ENCODE measurements at places on chromosomes 1 and 21.

DNA sequence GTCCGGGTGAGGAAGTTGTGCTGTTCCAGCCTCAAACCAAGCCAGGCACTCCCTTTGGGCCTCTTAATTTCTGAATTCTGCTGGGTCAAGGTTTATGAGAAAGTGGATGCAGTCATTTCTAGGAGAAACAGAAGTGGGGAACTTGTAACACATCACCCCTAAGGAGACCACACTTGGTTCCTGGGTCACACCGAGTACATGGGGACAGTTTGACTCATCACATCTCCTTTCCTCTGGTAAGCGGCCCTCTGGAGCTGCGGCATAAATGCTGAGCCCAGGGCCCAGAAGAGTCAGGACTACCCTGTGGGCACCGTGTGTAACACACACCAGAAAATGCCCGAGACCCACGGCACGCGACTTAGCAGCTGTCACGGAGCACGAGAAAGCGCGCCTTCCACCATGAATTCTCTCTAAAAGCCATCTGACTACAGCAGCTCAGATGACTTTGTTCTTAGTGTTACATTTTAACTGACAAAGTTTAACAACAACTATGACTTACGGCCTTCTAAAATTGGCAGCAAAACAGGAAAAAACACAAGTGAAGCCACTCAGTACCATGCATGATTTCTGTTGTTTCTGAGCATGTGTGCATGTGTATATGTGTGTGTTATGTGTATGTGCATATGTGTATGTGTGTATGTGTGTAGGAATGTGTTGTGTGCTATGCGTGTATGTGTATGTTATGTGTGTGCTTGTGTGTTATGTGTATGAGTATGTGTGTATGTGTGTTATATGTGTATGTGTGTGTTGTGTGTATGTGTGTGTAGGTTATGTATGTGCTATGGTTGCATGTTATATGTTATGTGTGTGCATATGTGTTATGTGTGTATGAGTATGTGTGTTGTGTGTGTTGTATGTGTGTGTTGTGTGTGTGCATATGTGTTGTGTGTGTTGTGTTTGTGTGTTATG lies 50.8 kb downstream of the TOMM20 start:
- no peak for DNase-seq

DNA sequence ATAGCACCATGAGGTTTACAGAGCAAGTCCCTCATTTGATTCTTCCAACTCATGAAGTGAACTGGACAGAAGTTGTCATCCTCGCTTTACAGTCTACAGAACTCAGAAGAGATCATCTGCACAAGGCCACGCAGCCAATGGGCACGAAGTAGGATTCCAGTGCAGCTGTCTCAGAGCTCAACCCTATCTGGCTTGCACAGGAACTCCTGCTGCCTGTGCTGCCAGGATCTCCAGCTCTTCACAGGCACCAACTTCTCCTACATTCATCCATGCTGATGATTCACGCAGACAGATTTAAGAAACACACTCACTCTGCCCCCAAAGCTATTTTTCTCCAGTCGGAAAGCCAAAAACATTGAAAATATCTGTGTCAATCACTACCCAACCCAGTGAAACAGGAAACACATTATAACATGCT lies 157.0 kb downstream of the RERE start:
- DNase-seq = no peak

- DNase-seq = no peak
Measured at GRCh38 chr1:76892675-76893074, 25.4 kb downstream of the ST6GALNAC5 start.

DNA sequence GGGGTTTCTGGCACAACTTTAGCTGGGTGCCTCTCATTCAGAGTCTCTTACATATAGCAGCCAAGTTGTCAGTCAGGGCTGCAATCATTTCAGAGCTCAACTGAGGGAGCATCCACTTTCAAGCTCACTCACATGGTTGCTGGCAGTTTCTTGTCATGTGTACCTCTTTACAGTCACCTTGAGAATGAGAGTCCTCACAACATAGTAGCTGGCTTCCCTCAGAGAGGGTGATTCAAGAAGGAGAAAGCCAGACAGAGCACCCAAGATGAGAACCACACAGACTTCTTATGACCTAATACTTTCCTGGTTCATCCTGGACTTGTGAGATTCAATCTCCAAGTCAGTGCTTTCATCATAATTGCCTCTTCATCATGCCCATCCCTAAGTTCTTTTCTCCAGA lies 57.2 kb downstream of the DPT start:
- no peak for DNase-seq

DNA sequence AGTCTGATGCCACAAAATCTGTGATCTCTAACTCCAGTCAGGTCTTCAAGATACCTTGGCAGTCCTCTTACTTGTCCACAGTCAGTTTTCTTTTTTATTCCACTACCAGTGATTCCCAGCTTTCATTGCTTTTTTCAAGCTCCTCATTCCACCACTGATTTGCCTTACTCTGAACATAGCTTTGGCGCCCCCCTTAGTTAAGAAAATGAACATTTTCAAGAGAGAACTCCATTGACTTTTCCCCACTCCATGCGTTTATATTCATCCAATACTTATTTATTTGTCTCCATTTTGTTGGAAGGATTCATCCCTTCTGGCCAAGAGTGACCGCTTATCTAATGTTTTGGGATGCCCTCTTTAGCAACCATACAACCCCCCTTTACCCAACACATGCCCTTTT lies 33.9 kb upstream of the IPO9 start:
- no peak for DNase-seq

GRCh38 chr1:182565537-182565936 lies 23.5 kb downstream of the RNASEL start:
- DNase-seq = no peak

DNA sequence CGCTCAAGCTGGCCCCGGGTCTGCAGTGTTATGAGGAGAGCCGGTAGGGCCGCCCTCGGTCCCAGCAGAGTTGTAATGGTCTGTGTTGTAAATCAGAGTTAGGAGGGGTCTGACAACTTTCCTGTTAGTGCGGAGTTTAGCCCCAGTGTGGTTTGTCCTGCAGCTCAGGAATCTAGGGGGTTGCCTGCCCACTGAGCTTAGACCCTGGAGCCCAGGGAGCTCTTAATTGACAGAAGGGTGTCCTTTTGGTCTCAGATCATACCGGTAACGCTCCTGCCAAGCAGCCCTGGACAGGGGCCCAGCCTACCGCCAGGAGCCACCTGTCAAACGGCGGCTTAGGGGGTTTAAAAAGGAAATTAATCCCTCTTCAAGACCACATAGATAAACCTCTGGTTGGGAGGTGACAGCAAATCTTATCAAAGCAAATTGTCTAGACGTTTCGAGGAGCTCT lies 164.4 kb downstream of the DYRK1A start:
- no peak for DNase-seq

DNA sequence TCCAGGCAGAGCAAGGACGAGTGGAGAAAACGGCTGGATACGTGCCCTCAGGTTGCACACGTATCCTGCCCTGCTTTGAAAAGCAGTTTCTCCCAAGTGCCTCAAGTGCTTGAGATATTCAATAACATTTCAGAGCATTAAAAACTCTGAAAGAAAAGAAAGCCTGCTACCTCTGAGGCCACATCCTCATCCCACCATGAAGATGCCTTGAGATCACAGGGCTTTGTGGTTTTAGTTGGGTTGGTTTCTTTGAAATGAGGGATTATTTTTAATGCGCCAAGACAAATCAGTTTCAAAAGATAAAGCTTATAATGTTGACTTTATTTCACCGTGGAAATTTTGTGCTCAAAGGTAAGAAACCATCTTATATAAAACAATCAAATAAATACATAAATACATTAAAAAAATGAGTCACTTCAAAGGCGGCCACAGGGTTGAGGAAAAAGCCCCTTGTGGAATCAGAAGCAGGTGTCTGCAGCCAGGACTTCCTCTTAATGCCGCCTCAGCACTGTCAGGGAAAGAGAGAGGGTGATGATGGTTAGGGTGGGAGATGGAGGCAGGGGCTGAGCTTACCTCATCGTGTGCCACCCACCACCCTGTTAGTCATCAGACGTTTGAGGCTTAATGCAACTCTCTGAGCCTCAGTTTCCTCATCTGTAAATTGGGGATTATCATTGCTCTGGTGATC lies 1.4 kb downstream of the NPPB start:
- DNase-seq = no peak

GRCh38 chr1:167219194-167219593 lies 1.5 kb upstream of the POU2F1 start:
- no peak for DNase-seq

GRCh38 chr1:19828546-19828945 lies 13.5 kb upstream of the RNF186 start:
- no peak for DNase-seq

DNA sequence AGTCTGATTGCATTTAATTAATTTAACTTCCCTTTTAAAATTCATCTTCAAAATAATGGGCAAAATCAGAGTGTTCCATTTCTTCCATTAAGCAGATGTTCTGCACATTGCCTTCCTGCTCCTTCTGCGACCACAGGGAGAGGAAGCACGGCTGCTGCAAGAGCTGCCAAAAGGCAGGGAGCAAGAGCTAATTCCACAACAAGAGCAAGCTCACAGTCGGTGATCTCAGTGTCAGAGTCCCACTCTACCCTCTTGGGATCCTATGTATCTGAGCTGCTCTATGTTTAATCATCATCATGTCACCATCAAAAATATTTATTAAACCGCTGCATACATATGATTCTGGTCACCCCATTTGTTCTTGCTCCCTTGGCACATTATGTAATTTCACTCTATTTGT lies 255.3 kb upstream of the CAMK1G start:
- DNase-seq = no peak

- DNase-seq = no peak
Measured at GRCh38 chr21:44686843-44687561, 5.0 kb upstream of the KRTAP12-1 start.

- DNase-seq = no peak
Measured at GRCh38 chr21:36092681-36093080, 22.9 kb downstream of the CBR1 start.

DNA sequence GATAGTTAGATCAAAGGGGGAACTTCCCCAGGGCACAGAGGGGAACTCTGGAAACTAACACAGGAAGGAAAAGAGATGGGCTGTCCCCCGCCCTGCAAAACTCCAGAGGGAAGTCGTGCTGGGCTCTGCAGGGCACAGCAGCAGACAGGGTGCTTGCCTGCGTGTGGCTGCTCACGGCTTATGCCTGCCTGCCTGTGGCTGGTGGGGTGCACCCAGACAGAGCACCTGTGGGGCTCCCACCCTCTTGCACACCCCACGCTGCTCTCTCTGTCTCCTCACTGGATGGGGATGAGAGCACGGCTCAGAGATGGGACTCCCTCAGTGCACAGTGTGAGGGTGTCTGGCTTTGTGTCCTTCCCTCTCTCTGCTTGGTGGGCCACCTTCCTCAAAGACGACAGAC lies 13.5 kb upstream of the ETV3L start:
- no peak for DNase-seq

DNA sequence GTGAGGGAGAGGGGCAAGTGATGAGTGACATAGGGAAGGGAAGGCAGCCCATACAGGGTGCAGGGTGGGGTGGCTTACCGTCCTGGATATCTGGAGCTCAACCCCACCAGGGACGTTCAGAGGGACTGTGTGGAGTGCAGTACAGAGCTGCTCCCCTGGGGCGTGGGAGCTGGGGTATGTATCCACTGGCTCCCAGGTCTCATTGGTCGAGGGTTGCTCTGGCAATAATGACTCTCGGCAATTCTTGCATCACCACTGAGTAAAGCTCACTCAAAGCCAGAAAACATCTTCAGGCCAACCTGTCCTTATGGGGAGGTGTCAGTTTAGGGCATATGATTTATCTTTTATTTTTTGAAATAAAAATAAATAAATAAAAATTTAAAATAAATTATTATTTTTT lies 43.2 kb upstream of the RUNX3 start:
- DNase-seq = no peak

DNA sequence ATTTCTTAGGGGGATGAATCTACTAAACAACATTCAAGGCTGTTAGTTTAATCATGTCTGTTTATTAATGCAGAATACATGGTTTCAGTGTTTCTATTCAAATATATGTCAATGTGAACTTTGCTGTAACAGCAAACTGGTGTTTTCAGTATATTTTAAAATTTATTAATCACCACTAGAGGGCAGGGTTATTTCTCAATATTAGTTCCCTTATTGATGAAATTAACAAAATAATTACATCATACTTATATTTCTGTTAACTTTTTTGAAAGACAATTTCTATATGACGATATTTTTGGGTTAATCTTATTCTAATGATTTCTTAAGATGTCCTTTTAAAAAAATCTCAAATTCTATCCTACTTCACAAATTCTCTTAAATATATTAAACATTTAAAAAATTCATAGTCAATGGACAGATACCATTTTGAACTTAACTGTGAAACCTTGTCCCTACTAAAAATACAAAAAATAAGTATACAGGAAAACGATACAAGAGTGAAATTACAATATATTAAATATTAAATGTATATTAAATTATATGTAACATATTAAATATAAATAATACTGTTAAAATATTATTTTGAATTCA lies 1034.1 kb upstream of the PRMT6 start:
- no peak for DNase-seq

- no peak for DNase-seq
Measured at GRCh38 chr21:45865106-45865835, 116.3 kb upstream of the COL6A1 start.

DNA sequence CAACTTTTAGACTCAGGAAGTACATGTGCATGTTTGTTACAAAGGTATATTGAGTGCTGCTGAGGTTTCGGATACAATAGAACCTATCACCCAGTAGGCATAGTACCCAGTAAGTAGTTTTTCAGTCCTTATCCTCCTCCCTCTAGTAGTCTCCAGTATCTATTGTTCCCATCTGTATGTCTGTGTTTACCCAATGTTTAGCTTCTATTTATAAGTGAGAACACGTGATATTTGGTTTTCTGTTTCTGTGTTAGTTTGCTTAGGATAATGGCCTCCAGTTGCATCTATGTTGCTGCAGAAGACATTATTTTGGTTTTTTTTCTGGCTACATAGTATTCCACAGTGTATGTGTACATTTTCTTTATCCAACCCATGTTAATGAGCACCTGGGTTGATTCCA lies 47.2 kb upstream of the TSNAX start:
- DNase-seq = no peak

GRCh38 chr21:16040601-16041000 lies 310.8 kb downstream of the USP25 start:
- no peak for DNase-seq

- no peak for DNase-seq
Measured at GRCh38 chr1:202107321-202107761, 15.4 kb upstream of the GPR37L1 start.

DNA sequence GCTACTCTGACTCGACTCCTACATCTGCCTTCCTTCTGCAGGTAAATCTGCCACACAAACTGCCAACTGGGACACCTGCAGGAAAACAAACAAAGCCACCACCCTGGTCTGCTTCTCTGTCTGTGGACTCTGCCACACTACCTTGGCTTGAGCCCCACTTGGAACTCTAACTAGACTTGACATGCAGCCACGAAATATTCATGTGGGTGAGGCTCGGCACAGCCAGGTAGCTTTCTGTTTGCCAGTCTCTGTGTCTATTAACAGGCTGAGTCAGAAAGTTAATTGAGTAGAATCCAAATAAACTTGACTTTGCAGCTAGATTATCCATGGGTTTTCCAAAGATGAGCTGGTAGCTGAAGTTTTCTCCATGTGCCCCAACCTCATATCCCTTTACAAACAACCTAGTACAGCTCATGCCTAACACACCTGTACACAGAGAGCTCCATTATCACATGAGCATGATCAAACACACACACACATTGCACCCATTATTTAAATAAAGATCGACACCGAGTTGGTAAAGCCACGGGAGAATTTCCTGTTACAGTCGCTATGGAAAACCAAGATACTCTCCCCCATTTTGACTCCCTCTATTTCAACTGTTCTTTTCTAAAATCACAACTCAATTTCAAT lies 808 bp downstream of the C1orf116 start:
- no peak for DNase-seq

All from epithelial cell of proximal tubule (primary cell).